Hepatic stellate cell (primary cell): ENCODE measurements at places on chromosomes 2 and 18.

DNA sequence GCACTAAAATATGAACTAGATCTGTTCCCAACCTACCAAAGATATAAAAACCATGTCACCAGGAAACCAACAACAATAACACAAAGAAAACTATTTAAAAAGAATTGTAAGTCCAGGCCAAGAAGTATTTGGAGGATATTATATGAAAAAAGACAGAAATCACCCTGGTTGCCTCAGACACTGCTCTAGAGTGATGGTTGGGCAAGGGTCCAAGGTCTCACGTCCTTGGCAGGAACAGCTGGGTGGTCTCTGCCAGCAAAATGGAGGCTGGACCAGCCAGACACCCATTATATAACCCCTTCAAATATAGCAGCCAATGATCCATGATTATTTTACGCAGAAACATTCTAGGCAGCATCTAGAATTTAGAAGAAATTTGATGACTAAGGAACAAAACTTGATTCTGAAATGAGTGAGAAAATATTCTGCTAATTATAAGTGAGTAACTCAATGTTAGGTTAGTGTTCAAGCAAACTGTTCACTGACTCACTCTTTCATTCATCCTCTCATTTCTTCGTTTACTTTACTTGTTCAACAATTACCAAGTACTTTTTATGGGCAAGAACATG, 35.4 kb downstream of the MRPL35 start:
- DNase-seq: no peak

- DNase-seq: no peak
These were observed 25.7 kb upstream of the MSGN1 start for GRCh38 chr2:17790536-17790935.

DNA sequence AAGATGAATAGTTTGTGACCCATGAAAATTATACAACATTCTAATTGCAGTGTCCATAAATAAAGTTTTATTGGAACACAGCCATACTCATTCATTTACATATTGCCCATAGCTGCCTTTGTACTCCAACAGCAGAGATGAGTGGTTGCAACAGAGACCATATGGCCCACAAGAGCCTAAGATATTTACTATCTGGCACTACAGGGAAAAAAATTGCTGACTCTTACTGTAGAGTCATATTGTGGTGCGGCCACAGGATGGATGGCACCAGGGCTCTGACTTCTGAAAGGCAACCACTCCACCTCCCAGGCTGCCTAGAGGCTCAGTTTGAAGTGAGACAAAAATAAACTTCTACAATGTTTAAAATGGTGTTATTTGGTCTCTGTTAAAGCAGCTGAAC, 404.0 kb upstream of the ATP5MC3 start:
- no peak for DNase-seq

GRCh38 chr2:226489775-226490541, 309.7 kb downstream of the IRS1 start:
- peak; percentile 37 for DNase-seq

DNA sequence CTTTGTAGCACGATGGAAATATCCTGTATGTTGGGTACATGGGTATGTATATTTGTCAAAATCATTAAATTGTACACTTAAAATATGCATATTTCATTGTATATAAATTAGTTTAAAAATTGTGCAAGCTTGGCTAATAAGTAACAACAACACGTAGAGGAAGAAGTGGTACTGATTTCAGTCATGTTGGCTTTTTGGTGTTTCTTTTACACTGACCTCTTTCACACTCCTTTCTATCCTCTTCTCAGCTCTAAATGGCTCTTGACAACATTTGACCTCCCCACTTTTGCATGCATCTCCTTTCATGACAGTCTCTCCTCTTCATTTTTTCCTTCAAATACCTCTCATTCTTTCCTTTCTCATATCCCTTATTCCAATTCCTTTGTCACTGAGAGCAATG, 801.4 kb upstream of the ZEB2 start:
- DNase-seq: no peak

DNA sequence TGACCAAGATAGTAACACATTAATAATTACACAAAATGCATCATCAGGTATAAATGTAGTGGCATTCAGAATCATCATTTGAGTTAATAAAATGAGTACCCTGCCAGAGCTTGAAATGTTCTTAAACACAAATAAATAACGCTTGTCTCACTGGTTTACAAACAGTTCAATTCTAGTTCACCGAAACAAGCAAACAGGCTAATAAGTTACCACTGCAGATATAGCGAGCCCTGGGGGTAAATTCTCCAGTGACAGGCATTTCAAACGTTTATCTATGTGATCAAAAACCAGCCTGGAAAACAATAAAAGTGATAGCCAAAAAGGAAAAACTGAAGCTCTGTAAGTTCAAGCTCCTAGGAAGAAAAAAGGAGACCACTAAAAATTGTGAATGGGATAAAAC, 152.6 kb downstream of the THADA start:
- DNase-seq: no peak

GRCh38 chr2:195413944-195414343, 243.1 kb upstream of the SLC39A10 start:
- DNase-seq: no peak

DNA sequence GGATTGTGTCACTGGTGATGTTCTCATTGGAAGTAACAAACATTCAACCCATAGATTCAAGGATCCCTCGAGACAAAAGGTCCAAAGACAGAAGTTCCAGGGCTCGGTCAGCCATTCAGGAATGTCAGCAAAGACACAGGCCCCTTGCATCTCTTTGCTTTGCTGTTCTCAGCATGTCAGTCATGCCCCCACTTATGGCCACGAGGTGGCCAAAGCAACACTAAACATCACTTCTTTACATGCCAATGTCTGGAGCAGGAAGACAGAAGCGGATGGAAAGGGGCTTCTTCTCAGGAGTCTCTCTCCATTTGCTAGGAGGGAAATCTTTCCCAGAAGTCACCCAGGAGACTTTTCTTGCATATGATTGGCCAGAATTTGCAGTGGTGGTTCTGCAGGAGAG, 191.6 kb upstream of the SP5 start:
- DNase-seq: no peak
